ENCODE measurements at places on chromosomes 16 and 17. TPM values are rescaled to one million over a fixed set of nuclear protein-coding genes. Genes with fewer than 3 reads are reported as not detected.

COX6A2 gene
- not detected for total RNA-seq

RUNDC1 gene
- 11.6 TPM for total RNA-seq

SSTR5 gene
- not detected for total RNA-seq

ADORA2B gene
- not detected for total RNA-seq

TOM1L1 gene
- total RNA-seq: not detected

CACNG3 gene
- not detected for total RNA-seq

TPSD1 gene
- total RNA-seq: not detected

SOX8 gene
- 2.3 TPM for total RNA-seq

TNFRSF17 gene
- total RNA-seq: not detected

TBC1D3H gene
- not detected for total RNA-seq

NTN3 gene
- not detected for total RNA-seq

KIAA0513 gene
- total RNA-seq: 10.9 TPM

DNA sequence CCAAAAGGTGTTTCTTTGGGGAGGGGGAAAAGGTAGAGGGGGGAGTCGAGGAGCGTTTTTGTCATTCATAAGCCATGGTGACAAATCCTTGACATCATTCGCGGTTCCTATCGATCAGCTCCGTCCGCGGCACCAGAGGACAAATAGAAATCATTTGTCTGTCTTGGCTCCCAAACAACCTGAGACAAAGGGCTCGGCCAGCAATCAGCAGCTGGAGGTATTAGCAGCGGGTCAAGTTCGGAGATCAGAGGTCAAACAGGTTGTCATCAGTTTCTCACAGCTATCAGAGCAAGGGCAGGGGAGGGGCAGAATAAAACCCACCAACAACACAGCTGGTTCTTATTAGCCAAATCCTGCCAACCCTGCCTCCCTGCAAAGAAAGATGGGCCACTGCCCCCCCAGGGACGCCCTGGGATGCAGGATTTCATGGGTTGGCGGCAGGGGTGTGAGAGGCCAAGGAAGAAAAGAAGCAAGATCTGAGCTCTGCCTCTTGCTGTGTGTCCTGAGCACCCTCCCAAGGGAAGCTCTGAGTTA is 145.3 kb upstream of the LHX1 start:
- peaks cover 9% of the 10 kb centered on the region for H3K27me3 ChIP-seq
- H3K27ac ChIP-seq: no peak overlapping the region
- no peaks in the 10 kb centered on the region for H3K36me3 ChIP-seq
- no peaks in the 10 kb centered on the region for H3K4me1 ChIP-seq
- DNase-seq: no peak
- no peak overlapping the region for H3K4me3 ChIP-seq

GRCh38 chr17:3962965-3963236 is 1.3 kb downstream of the ATP2A3 start:
- peaks cover 72% of the 10 kb centered on the region for H3K4me1 ChIP-seq
- peak overlapping the region; percentile 95 for H3K4me3 ChIP-seq
- H3K27ac ChIP-seq: peak overlapping the region; percentile 11
- H3K27me3 ChIP-seq: no peaks in the 10 kb centered on the region

- no peaks in the 10 kb centered on the region for H3K36me3 ChIP-seq
- DNase-seq: peak; percentile 61
- no peak overlapping the region for H3K27ac ChIP-seq
- H3K4me3 ChIP-seq: no peak overlapping the region
These were observed 16.5 kb upstream of the ST6GALNAC1 start for GRCh38 chr17:76659928-76660655.

- H3K36me3 ChIP-seq: no peaks in the 10 kb centered on the region
- peaks cover 5% of the 10 kb centered on the region for H3K27me3 ChIP-seq
- H3K27ac ChIP-seq: no peak overlapping the region
- H3K4me1 ChIP-seq: no peaks in the 10 kb centered on the region
These were observed 159.2 kb upstream of the XYLT1 start for GRCh38 chr16:17629936-17630335.

DNA sequence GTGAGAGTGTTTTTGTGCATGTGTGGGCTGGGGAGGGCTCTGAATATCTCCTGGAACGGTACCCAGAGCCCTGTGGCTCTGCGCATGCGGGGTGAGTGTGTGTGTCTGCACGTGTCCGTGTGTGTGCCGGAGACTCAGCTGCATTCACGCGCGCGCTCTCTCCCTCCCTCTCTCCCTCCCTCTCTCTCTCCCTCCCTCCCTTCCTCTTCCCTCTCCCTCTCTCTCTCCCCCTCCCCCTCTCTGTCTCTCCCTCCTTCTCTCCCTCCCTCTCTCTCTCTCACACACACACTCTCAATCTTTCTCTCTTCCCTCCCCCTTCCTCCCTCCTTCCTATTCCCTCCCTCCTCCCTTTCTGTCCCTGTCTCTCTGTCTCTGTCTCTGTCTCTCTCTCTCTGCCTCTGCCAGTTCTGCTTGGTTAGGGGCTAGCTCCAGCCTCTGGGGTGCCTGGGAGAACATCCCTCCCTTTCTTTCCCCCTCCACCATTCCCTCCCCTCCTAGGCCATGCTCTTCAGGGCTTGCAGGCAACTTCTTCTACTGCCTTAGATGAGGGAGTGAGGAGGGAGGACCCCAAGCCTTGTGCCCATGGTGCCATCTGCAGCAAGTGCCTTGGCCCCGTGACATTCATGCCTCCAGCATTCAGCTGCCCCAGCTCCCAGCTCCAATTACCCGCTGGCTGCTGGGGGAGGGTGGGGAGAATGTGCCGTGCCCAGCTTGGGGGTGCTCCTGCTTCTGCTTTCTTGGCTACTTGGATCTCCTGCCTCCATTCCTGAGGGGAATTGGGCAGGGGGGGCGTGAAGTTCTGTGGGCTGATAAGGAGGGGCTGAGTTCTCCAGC is 6.4 kb downstream of the THRA start:
- peak; percentile 68 for DNase-seq
- H3K27ac ChIP-seq: peak overlapping the region; percentile 73
- peaks cover 85% of the 10 kb centered on the region for H3K4me1 ChIP-seq
- H3K36me3 ChIP-seq: peaks cover 4% of the 10 kb centered on the region
- H3K4me3 ChIP-seq: peak overlapping the region; percentile 51

GRCh38 chr16:47063011-47063724 is 80.6 kb downstream of the NETO2 start:
- no peaks in the 10 kb centered on the region for H3K4me1 ChIP-seq
- no peak for DNase-seq
- no peak overlapping the region for H3K4me3 ChIP-seq

- no peak for DNase-seq
- no peaks in the 10 kb centered on the region for H3K27me3 ChIP-seq
- no peak overlapping the region for H3K27ac ChIP-seq
These were observed 72.1 kb downstream of the BCAS3 start for GRCh38 chr17:60749708-60750107.

DNA sequence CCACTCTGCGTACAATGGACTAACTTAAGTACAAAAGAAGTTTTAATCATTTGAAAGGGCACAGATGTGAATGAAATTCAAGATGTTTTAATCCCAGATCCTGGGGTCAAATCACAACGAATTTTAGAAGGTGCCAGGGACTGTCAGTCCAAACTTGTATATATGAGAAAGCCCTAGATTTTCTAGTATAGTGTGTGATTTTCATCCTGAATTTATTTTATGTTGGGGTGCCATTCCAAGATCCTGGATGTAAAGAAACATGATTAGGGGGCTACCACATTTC is 64.3 kb downstream of the TUBD1 start:
- H3K36me3 ChIP-seq: no peaks in the 10 kb centered on the region
- no peak for DNase-seq
- H3K4me3 ChIP-seq: peak overlapping the region; percentile 4
- H3K4me1 ChIP-seq: peaks cover 54% of the 10 kb centered on the region

GRCh38 chr16:27691721-27692120 is 141.8 kb downstream of the KATNIP start:
- no peak for DNase-seq
- H3K4me3 ChIP-seq: no peak overlapping the region
- H3K4me1 ChIP-seq: no peaks in the 10 kb centered on the region
- H3K27ac ChIP-seq: no peak overlapping the region

GRCh38 chr17:2172077-2172851 is 117.4 kb downstream of the HIC1 start:
- H3K27ac ChIP-seq: no peak overlapping the region
- H3K4me3 ChIP-seq: no peak overlapping the region
- no peak for DNase-seq
- H3K4me1 ChIP-seq: no peaks in the 10 kb centered on the region
- H3K36me3 ChIP-seq: peaks cover 65% of the 10 kb centered on the region
- no peaks in the 10 kb centered on the region for H3K27me3 ChIP-seq

- no peaks in the 10 kb centered on the region for H3K27me3 ChIP-seq
- no peaks in the 10 kb centered on the region for H3K36me3 ChIP-seq
- H3K4me1 ChIP-seq: no peaks in the 10 kb centered on the region
- no peak overlapping the region for H3K4me3 ChIP-seq
- H3K27ac ChIP-seq: no peak overlapping the region
- no peak for DNase-seq
These were observed 7.8 kb downstream of the DHRS7B start for GRCh38 chr17:21134559-21134958.

GRCh38 chr17:596763-597644 is 117.6 kb downstream of the VPS53 start:
- H3K4me3 ChIP-seq: no peak overlapping the region
- no peaks in the 10 kb centered on the region for H3K4me1 ChIP-seq
- no peak overlapping the region for H3K27ac ChIP-seq
- no peaks in the 10 kb centered on the region for H3K27me3 ChIP-seq
- peaks cover 19% of the 10 kb centered on the region for H3K36me3 ChIP-seq

DNA sequence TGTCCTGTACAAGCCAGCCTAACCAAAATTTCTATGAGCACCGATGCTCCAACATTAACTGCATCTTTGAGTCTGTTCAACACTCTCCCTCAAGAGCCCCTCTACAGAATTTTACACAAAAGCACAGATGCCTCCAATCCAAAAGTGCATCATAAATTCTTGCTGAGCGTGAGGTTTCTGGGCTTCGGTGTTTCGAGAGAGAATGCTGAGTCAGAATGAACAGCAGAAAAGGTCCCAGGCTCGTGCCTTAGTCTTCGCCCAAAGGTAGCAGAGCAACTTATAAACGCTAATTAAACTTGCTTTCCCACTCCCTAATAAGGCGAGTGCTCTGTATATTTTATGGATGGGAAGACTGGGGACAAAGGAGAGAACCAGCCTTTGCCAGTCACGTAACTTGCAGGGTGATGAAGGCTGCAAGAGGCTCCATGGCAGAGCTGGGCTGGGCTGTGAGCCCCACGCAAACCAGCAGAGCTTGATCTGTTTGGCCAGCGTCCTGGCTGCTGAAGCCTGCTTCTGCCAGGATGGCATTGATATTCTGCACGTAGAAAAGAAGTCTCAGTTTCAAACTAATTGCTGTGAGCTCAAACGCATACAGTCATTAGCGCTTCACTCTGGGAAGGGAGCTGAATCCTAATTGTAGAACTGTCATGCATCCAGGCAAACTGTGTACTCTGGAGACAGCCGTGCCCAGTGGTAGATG is 138.5 kb downstream of the DNAH9 start:
- H3K27me3 ChIP-seq: no peaks in the 10 kb centered on the region
- H3K27ac ChIP-seq: no peak overlapping the region
- no peak for DNase-seq
- no peak overlapping the region for H3K4me3 ChIP-seq
- H3K4me1 ChIP-seq: no peaks in the 10 kb centered on the region

- H3K4me3 ChIP-seq: no peak overlapping the region
- peaks cover 59% of the 10 kb centered on the region for H3K36me3 ChIP-seq
- no peaks in the 10 kb centered on the region for H3K27me3 ChIP-seq
- no peak overlapping the region for H3K27ac ChIP-seq
- DNase-seq: no peak
These were observed 115.1 kb downstream of the HIC1 start for GRCh38 chr17:2170023-2170422.

GRCh38 chr16:61024180-61024900 is 1011.9 kb downstream of the CDH8 start:
- no peaks in the 10 kb centered on the region for H3K4me1 ChIP-seq
- H3K4me3 ChIP-seq: no peak overlapping the region
- no peak overlapping the region for H3K27ac ChIP-seq
- H3K36me3 ChIP-seq: no peaks in the 10 kb centered on the region
- DNase-seq: no peak
- H3K27me3 ChIP-seq: no peaks in the 10 kb centered on the region

DNA sequence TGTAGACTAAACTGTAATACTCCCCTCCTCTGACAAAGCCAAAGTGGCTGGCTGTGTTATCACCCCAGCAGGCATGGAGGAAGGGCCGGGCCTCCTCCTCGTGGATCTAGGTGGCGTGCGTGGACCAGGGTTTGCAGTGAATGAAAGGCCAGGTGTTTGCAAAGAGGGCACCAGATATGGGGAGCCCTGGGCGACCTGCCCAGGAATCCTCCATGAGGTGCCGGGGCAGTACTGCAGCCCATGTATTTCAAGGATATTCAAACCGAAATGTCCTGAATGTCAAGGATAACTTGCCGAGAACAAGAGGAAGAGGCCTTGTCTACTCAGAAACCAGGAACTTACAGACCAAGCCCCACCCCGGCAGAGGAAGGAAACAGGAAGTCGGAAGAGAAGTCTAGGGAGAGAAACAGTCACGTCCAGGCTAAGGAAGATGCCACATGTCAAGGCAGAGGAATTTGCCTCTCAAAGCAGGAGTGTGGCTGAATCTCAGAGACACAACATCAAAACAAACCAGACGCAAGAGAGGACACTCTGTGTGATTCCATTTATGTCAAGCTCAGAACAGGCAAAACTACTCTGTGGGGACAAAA is 13.7 kb upstream of the OSGIN1 start:
- H3K27ac ChIP-seq: no peak overlapping the region
- no peaks in the 10 kb centered on the region for H3K27me3 ChIP-seq
- H3K36me3 ChIP-seq: no peaks in the 10 kb centered on the region

DNA sequence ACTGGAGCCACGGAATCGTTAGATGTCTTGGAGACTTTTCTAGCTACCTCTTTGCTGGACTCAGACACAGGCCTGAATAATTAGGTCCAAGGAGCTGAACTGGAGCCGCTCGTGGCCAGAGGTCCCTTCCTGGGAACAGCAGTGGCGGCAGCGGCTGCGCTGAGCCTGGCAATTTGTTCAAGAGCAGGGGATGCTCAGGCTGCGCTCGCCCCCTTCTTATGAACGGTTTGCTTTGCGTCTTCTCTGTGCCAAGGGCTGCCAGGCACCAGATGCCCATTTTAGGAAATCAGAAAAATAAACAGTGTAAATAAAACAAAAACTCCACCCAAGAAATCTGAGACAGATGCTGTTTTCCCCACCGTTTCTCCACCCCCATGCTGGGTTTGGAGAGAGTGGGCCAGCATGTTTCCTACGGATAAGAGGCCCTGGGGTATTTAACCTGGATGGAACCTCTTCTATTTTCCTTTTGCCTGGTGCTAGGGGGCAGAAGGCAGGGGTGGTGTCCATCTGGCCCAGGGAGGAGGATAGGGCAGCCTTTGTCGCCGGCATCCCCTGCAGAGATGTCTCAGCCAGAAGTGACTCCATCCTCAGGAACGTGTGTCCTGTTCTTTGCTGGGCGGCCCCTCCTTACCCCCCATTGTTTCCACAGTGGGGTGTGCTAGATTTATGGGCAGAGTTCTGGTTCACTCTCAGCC is 163.4 kb downstream of the SEC14L1 start:
- H3K4me3 ChIP-seq: no peak overlapping the region
- H3K27me3 ChIP-seq: no peaks in the 10 kb centered on the region
- H3K27ac ChIP-seq: no peak overlapping the region
- DNase-seq: no peak
- H3K36me3 ChIP-seq: no peaks in the 10 kb centered on the region

- H3K36me3 ChIP-seq: no peaks in the 10 kb centered on the region
- H3K27me3 ChIP-seq: peaks cover 3% of the 10 kb centered on the region
- no peaks in the 10 kb centered on the region for H3K4me1 ChIP-seq
- DNase-seq: no peak
- no peak overlapping the region for H3K4me3 ChIP-seq
These were observed 32.6 kb downstream of the WNT9B start for GRCh38 chr17:46883871-46884520.
